ENCODE measurements at places on chromosomes 1 and 21.
A peak's percentile ranks its signal among the peaks of the same experiment; 100 is the strongest.

DNA sequence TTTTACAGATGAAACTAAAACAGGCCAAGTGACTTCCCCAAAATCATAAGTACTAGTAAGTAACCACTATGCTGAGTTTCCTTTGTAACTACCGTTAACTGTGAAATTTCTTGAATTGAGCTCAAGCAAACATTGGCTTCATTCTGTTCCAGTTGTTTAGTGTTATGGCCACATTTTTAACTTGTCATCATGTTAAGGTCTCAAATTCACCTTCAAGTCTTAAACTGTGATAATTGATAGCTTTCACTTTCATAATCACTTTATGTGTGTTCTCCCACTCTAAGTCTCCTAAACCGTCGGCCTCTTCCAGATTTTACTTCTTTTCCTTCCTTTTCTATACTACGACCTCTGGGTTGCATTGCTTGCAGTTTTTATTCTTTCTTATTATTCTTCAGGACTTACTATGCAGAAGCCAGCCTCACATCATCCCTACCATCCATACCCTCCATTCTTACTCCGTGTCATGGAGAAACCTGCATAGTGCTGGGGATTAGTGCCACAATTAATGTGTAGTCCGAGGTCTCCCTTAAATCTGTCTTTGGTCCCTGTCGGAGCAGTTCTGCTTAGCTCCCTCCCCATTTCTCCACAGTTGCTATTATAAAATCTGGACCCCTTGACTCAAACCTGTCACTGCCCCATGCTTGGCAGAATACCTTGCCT, 5.8 kb downstream of the KIF1B start:
- no peak for DNase-seq

GRCh38 chr1:157819896-157820295, at the start of gene FCRL1:
TSS of gene FCRL1 (minus strand) at chr1:157820120. CDS start at chr1:157820037, 83 bp downstream.
- no peak for DNase-seq

- peak; percentile 5 for DNase-seq
These were observed 49.8 kb downstream of the TPR start for GRCh38 chr1:186325239-186325638.

- DNase-seq, result no peak
These were observed 38.9 kb downstream of the UMODL1 start for GRCh38 chr21:42109873-42110525.

GRCh38 chr1:203563291-203563690, 63.3 kb upstream of the ATP2B4 start:
- DNase-seq, result no peak

DNA sequence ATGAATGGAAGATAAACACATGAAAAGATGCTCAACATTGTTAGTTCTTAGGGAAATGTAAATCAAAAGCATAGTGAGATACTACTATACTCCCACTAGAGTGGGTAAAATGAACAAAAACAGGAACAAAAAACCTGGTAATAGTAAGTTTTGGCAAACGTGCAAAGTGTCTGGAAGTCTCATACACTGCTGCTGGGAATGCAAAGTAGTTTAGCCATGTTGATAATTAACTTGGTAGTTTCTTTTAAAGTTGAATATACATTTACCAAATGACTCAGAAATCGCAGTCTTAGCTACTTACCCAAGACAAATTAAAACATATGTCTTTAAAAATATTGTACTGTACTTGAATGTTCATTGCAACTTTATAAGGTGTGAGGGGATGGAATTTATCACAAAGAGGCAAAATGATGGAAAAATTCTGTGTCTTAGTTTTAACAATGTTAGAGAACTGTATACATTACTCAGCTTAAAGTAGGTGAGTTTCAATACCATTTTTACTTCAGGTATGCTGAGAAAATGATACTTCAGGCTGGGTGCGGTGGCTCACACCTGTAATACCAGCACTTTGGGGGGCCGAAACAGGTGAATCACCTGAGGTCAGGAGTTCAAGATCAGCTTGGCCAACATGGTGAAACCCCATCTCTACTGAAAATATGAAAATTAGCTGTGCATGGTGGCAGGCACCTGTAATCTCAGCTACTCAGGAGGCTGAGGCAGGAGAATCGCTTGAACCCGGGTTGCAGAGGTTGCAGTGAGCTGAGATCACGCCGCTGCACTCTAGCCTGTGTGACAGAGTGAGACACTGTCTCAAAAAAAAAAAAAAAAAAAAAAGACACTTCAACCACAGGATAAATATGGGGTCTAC, 102.3 kb downstream of the PDE4B start:
- no peak for DNase-seq

- no peak for DNase-seq
These were observed 28.7 kb downstream of the FMO2 start for GRCh38 chr1:171213559-171214454.

DNA sequence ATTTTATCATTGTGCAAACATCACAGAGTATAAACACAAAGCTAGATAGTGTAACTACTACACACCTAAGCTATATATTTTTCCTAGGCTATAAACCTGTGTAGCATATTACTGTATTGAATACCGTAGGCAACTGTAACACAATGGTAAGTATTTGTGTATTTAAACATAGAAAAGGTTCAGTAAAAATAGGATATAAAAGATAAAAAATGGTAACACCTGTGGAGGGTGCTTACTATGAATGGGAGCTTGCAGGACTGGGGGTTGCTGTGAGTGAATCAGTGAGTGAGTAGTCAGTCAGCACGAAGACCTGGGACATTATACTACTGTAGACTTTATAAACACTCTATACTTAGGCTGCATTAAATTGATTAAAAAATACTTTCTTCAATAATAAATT, 4.1 kb downstream of the DTL start:
- DNase-seq, result no peak

Measured in NCI-H1694 (cell line).